Smooth muscle cell of the pulmonary artery (primary cell): ENCODE measurements at places on chromosomes 13 and 19. TPM values are rescaled to one million over a fixed set of nuclear protein-coding genes. Genes with fewer than 3 reads are reported as not detected.

The GJA3 gene
- 0.07 and 0.59 TPM in 2 replicates for total RNA-seq

The IGFL3 gene
- total RNA-seq, result not detected in 2 replicates

The ZNF665 gene
- total RNA-seq, result 3.3 and 5.7 TPM in 2 replicates

The DLEU7 gene
- not detected in 2 replicates for total RNA-seq

The ZNF790 gene
- 7.4 and 8.1 TPM in 2 replicates for total RNA-seq

The ZNF229 gene
- total RNA-seq, result 11.6 and 14.9 TPM in 2 replicates

The RRAS gene
- 82.1 and 88.7 TPM in 2 replicates for total RNA-seq

The SYDE1 gene
- total RNA-seq, result 42.7 and 48.6 TPM in 2 replicates

The GZMM gene
- 0.17 TPM in 1 of 2 replicates, not detected in the other for total RNA-seq

The NXNL1 gene
- total RNA-seq, result not detected in 2 replicates

The ZNF284 gene
- total RNA-seq, result 2.7 and 4.1 TPM in 2 replicates

The SYNE4 gene
- 0.13 and 0.20 TPM in 2 replicates for total RNA-seq

The ZBTB7A gene
- 28.2 and 36.9 TPM in 2 replicates for total RNA-seq

The LMTK3 gene
- total RNA-seq, result 0.33 and 0.89 TPM in 2 replicates

The GARIN5A gene
- total RNA-seq, result 0.23 and 0.39 TPM in 2 replicates

The CGB8 gene
- not detected in 2 replicates for total RNA-seq

The RAB3D gene
- 10.8 and 26.4 TPM in 2 replicates for total RNA-seq

The VSTM2B gene
- total RNA-seq, result not detected in 2 replicates

The ZFP82 gene
- total RNA-seq, result 8.4 and 8.5 TPM in 2 replicates

The RFXAP gene
- total RNA-seq, result 1.8 TPM in 2 replicates

The ATP4B gene
- not detected in 2 replicates for total RNA-seq

The SELENOV gene
- not detected in 2 replicates for total RNA-seq

The SIAH3 gene
- total RNA-seq, result not detected in 2 replicates

The RNF17 gene
- 0.98 TPM in 1 of 2 replicates, not detected in the other for total RNA-seq

The ZNF546 gene
- 6.2 and 8.4 TPM in 2 replicates for total RNA-seq

The PTGER1 gene
- total RNA-seq, result 4.4 and 7.9 TPM in 2 replicates

The ZNF491 gene
- total RNA-seq, result 3.0 and 4.4 TPM in 2 replicates

The APC2 gene
- total RNA-seq, result 0.13 and 0.20 TPM in 2 replicates

The GIPR gene
- 0.43 and 0.52 TPM in 2 replicates for total RNA-seq

The SMAD9 gene
- 3.8 and 8.3 TPM in 2 replicates for total RNA-seq

The CCDC194 gene
- total RNA-seq, result 0.26 TPM in 1 of 2 replicates, not detected in the other

The ZNF112 gene
- total RNA-seq, result 7.4 and 8.9 TPM in 2 replicates

The LENG8 gene
- total RNA-seq, result 58.7 and 90.9 TPM in 2 replicates

The MRPL34 gene
- 31.6 and 31.7 TPM in 2 replicates for total RNA-seq

The CYP4F8 gene
- not detected in 2 replicates for total RNA-seq

The ZNF90 gene
- 1.0 and 1.5 TPM in 2 replicates for total RNA-seq

The KCNN1 gene
- total RNA-seq, result 0.03 TPM in 1 of 2 replicates, not detected in the other

The ZNF497 gene
- total RNA-seq, result 0.91 and 2.0 TPM in 2 replicates

The F10 gene
- total RNA-seq, result 11.8 and 25.5 TPM in 2 replicates

The FREM2 gene
- under 0.01 TPM in 1 of 2 replicates, not detected in the other for total RNA-seq

The MBD3L3 gene
- total RNA-seq, result not detected in 2 replicates

The DLL3 gene
- 0.13 and 0.23 TPM in 2 replicates for total RNA-seq

The ZNF729 gene
- total RNA-seq, result not detected in 2 replicates

The FARP1 gene
- total RNA-seq, result 21.5 and 42.6 TPM in 2 replicates

The ZNF555 gene
- total RNA-seq, result 5.1 and 6.3 TPM in 2 replicates

The DHPS gene
- total RNA-seq, result 58.8 and 66.5 TPM in 2 replicates

The RDH8 gene
- total RNA-seq, result not detected in 2 replicates

The PCSK4 gene
- 0.92 and 1.4 TPM in 2 replicates for total RNA-seq

The ENOX1 gene
- 5.5 and 7.6 TPM in 2 replicates for total RNA-seq
